ENCODE measurements at places on chromosomes 13 and 19.

DNA sequence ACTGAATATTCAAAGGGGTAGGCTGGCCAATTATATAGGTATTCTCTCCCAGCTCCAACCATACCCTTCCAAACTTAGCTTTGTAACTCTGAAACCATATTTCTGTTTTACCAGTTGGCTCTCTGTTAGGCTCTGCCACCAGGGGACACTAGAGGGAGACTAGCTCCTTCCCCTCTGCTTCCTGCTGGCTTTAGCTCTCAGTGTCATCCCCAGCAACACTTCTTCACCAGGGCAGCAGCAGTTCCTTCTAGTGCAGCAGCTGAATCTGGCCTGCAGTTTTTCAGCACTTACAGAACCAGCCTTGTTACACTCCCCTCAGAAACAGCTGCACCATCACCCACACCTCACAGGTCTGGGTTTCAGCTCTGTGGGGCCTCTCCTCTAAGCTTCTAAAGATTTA, 51.0 kb upstream of the DOCK9 start:
- no peak for DNase-seq

DNA sequence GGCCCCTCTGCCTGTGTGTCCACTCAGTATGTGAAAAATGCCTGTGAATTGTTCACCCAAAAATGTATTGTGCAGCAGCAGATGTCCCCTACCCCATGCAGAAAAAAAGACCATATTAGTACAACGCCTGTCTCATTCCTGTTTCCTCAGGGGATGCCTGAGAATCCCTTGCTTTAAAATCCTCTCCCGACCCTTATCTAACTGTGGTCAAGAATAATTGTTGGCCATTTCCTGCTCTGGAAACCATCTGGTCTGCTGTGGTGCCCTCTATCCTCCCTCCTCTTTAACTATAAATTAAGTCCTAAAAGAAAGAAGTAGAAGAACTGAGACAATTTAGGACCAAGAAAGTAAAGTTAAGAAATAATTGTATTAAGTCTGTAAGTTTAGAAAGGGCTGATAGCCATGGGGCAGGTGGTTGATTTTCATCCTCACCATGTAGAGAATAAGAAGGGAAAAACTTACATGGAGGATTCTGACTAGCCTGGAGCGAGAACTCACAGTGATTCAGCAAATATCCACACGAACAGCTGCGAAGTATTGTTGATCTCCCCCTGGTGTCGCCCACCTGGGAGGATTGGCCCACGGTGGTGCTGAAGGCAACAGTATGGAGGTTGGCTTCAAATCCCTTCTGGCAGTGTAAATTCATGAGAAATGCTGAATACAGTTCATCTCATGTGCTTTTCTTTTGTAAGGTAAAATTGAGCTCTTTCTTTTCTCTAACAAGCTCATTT, 85.6 kb downstream of the COL4A2 start:
- no peak for DNase-seq

DNA sequence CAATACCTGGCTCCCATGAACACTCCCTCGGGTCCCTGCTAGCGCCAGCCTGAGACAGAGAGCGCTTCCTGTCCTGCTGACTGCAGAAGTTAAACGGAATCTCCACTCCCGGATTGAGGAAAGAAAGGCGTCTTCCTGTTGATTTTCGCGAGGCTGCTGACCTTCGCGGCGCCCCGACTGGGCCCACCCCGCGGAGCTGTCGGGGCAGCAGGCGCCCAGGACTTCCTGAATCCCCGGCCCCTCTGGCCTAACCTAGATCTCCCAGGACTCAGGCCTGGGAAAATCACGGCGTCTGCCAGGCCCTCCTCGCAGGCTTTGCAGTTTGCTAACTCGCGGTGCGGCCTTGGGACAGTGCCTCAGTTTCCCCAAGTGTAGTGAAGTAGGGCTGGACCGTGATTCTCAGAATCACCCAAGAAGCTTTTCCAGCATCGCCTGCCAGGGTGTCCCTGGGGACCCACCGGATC, 108.8 kb downstream of the KCTD15 start:
- peak; percentile 71 for DNase-seq

GRCh38 chr19:3644351-3645066, 17.9 kb upstream of the CACTIN start:
- no peak for DNase-seq

GRCh38 chr13:83907196-83907989, 25.1 kb upstream of the SLITRK1 start:
- no peak for DNase-seq

DNA sequence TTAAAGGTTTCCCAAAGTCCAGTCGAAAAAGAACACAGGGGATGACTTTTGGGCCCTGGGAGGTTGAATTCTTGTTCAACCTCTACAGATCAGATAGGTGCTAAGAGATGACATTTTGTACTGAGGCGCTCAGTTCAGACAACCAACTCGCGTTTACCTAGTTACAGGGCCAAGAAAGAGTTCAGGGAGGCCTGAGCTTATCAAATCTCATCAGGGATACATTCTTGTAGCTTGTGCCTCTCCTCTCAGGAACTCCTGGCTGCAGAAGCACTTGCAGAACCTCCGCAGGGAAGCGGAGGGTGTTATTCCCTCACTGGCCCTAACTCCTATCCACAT, 825 bp downstream of the ZNF776 start:
- DNase-seq, result no peak
